ENCODE measurements at places on chromosomes 6 and 20.

- H3K27me3 ChIP-seq = no peaks in the 10 kb centered on the region
- no peak overlapping the region for H3K4me3 ChIP-seq
- no peak overlapping the region for H3K27ac ChIP-seq
- H3K36me3 ChIP-seq = no peaks in the 10 kb centered on the region
- H3K4me1 ChIP-seq = no peaks in the 10 kb centered on the region
Observed at GRCh38 chr20:8507231-8507630, 375.2 kb downstream of the PLCB1 start.

GRCh38 chr20:33566781-33567603, 77.1 kb downstream of the CBFA2T2 start:
- no peak for DNase-seq
- H3K36me3 ChIP-seq = no peaks in the 10 kb centered on the region
- no peak overlapping the region for H3K27ac ChIP-seq
- H3K4me3 ChIP-seq = no peak overlapping the region
- peaks cover 5% of the 10 kb centered on the region for H3K4me1 ChIP-seq

- H3K36me3 ChIP-seq = no peaks in the 10 kb centered on the region
- DNase-seq = no peak
- H3K27me3 ChIP-seq = no peaks in the 10 kb centered on the region
- no peak overlapping the region for H3K4me3 ChIP-seq
- H3K4me1 ChIP-seq = no peaks in the 10 kb centered on the region
Observed at GRCh38 chr6:89979481-89980119, 85.3 kb downstream of the GJA10 start.

GRCh38 chr6:47034926-47035325, 7.2 kb downstream of the ADGRF1 start:
- no peaks in the 10 kb centered on the region for H3K36me3 ChIP-seq
- no peak overlapping the region for H3K4me3 ChIP-seq

- H3K36me3 ChIP-seq = no peaks in the 10 kb centered on the region
- 0 out of 2 replicates have a peak, but pooled peaks cover 5% of the 10 kb centered on the region for H3K4me1 ChIP-seq
- peaks cover 3% of the 10 kb centered on the region for H3K27me3 ChIP-seq
- no peak overlapping the region for H3K27ac ChIP-seq
Observed at GRCh38 chr6:33901822-33902456, 98.1 kb upstream of the MLN start.

- H3K27me3 ChIP-seq = peaks cover 79% of the 10 kb centered on the region
- H3K4me1 ChIP-seq = peaks cover 16% of the 10 kb centered on the region
- DNase-seq = no peak
- H3K27ac ChIP-seq = no peak overlapping the region
- no peaks in the 10 kb centered on the region for H3K36me3 ChIP-seq
- H3K4me3 ChIP-seq = peak overlapping the region; percentile 59
Observed at GRCh38 chr6:165988302-165988756, 179.3 kb downstream of the TBXT start.

DNA sequence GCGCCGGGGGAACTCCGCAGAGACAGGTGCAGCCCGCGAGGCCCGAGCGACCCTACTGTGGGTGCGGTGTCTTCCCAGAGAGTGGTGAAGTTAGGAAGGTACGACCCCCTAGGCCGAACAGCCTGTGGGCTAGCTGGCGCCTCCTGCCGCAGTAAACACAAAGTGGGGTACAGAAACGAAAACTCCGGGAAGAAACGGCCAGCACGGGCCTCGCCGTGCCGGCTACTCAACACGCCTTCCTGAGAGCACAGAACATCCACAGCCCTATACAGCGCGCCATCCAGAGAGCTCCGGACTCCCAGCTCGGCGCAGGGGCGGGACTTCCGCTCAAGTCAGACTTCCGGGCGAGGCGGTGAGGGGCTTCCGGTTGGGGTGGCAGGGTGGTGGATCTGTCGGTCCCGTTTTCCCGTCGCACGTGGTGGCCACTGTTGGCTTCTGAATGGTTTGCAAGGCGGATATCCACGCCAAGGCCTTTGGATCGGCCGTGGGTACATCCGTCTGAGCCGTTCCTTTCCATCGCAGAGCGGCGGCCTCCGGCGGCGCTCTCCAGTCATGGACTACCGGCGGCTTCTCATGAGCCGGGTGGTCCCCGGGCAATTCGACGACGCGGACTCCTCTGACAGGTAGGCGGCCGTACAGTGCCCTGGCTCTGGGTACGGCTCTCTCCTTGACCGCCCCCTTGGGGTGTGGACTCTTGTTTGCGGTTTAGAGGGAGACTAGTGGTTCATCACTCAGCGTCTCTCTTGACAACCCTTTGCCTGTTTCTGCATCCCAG, at the start of the genes CAGE1 and RIOK1:
CAGE1 (minus strand) TSS at position 292 of the 775 bp plus-strand sequence. CDS start 2,569 bp downstream, outside the sequence.
RIOK1 (plus strand) TSS at position 358 of the 775 bp plus-strand sequence; CDS start at position 553, 195 bp downstream.
- DNase-seq = peak; percentile 65
- H3K4me3 ChIP-seq = peak within 1 kb of the TSS; percentile 81
- peak within 1 kb of the TSS; percentile 67 for H3K27ac ChIP-seq
- no peaks in the 10 kb centered on the region for H3K36me3 ChIP-seq
- no peaks in the 10 kb centered on the region for H3K4me1 ChIP-seq

- H3K27ac ChIP-seq = no peak overlapping the region
- DNase-seq = no peak
- no peaks in the 10 kb centered on the region for H3K27me3 ChIP-seq
Observed at GRCh38 chr6:133805876-133806275, 83.0 kb upstream of the TCF21 start.

DNA sequence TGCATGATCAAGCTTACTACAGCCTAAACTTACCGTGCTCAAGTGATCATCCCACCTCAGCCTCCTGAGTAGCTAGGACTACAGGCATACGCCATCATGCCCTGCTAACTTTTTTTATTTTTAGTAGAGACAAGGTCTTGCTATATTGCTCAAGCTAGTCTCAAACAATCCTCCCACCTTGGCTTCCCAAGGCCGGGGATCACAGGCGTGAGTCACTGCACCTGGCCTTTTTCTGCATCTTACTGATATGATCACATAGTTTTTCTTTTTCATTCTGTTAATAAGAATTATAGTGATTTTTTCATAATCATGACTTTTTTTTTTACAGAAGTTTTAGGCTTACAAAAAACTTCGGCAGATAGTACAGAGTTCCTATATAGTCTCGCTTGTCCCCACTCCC, 93.2 kb downstream of the KIF13A start:
- no peaks in the 10 kb centered on the region for H3K4me1 ChIP-seq
- no peak overlapping the region for H3K4me3 ChIP-seq
- no peak for DNase-seq
- H3K27me3 ChIP-seq = no peaks in the 10 kb centered on the region
- no peaks in the 10 kb centered on the region for H3K36me3 ChIP-seq
- H3K27ac ChIP-seq = no peak overlapping the region

- H3K27ac ChIP-seq = no peak overlapping the region
- H3K4me1 ChIP-seq = no peaks in the 10 kb centered on the region
Observed at GRCh38 chr6:43809417-43810305, 39.6 kb downstream of the VEGFA start.

GRCh38 chr6:97150932-97151331, 132.1 kb downstream of the MMS22L start:
- H3K27ac ChIP-seq = no peak overlapping the region
- no peaks in the 10 kb centered on the region for H3K27me3 ChIP-seq
- no peak for DNase-seq
- H3K4me1 ChIP-seq = no peaks in the 10 kb centered on the region
- H3K4me3 ChIP-seq = no peak overlapping the region

GRCh38 chr6:38305995-38306681, 333.6 kb downstream of the BTBD9 start:
- no peak overlapping the region for H3K4me3 ChIP-seq
- H3K27ac ChIP-seq = no peak overlapping the region
- no peaks in the 10 kb centered on the region for H3K27me3 ChIP-seq
- peaks cover 3% of the 10 kb centered on the region for H3K4me1 ChIP-seq
- DNase-seq = no peak

DNA sequence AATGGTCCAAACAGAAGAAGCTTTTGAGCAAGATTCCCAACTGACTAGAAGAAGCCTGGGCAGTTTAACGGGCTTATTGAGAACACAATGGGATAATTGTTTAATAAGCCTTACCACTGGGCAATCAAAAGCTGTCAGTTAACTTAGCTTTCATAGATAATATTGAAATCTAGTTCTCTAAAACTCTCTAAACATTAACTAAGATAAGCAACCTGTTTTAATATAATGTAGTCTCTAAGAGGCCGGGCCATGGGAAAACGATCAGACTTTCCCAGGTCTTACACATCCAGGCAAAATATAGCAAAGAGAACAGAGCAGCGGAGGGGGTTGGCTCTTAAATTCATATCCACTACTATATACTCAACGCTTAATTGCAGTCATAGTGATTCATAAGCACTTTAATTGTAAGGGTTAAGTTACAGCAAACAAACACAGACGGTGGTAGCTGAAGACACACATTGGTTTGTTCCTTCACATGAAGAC, 128.0 kb upstream of the FAM83B start:
- DNase-seq = no peak
- no peak overlapping the region for H3K4me3 ChIP-seq
- H3K27me3 ChIP-seq = no peaks in the 10 kb centered on the region
- no peak overlapping the region for H3K27ac ChIP-seq
- H3K4me1 ChIP-seq = no peaks in the 10 kb centered on the region

GRCh38 chr6:96237638-96238347, 222.0 kb downstream of the FUT9 start:
- H3K4me1 ChIP-seq = no peaks in the 10 kb centered on the region
- no peak overlapping the region for H3K27ac ChIP-seq
- H3K27me3 ChIP-seq = no peaks in the 10 kb centered on the region
- H3K4me3 ChIP-seq = no peak overlapping the region

GRCh38 chr6:85493389-85493788, 43.5 kb downstream of the NT5E start:
- H3K4me3 ChIP-seq = no peak overlapping the region
- no peak overlapping the region for H3K27ac ChIP-seq
- no peaks in the 10 kb centered on the region for H3K27me3 ChIP-seq
- DNase-seq = no peak
- H3K36me3 ChIP-seq = no peaks in the 10 kb centered on the region

- H3K4me1 ChIP-seq = peaks cover 11% of the 10 kb centered on the region
- H3K36me3 ChIP-seq = no peaks in the 10 kb centered on the region
- no peaks in the 10 kb centered on the region for H3K27me3 ChIP-seq
- no peak overlapping the region for H3K4me3 ChIP-seq
Observed at GRCh38 chr20:61940976-61941720, 124.5 kb downstream of the TAF4 start.

DNA sequence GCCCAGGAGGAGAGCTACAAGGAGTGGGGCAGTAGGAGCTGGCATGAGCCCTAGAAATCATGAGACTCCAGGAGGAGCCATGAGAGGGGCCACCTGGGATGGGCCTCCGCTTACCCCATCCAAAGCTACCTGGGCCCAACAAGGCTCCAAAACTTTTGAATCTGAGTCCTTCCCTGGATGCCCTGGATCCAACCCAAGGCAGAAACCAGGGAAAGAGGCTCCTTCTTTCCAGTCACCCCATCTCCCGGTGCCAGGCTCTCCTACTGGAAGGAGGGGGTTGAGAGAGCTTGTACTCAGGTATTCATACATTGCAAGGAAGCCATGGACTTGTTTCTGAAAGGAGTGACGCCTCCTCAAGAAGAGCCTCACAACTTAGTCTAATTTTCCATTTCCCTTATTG, 7.8 kb upstream of the SIRPG start:
- no peak for DNase-seq
- H3K4me3 ChIP-seq = no peak overlapping the region
- no peaks in the 10 kb centered on the region for H3K4me1 ChIP-seq
- no peaks in the 10 kb centered on the region for H3K36me3 ChIP-seq
- no peak overlapping the region for H3K27ac ChIP-seq

DNA sequence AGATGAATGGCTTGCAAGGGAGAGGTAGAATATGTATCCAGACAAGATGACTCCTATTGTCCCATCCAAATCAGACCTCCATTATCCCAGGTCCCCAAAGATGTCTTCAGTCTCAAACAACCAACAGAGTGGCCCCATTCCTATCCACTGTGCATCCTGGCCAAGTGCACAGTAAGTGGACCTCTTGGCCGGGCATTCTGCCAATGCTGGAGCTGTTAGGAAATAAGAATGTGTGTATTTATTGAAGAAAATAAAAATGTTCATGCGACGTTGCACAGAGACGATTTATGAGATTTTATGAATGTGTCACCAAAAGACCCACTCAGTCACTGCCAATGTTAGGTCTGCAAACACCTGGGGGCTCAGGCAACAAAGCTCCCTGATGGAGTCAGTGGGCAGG, 196.0 kb downstream of the MAFB start:
- no peak overlapping the region for H3K4me3 ChIP-seq
- no peak for DNase-seq
- H3K27ac ChIP-seq = no peak overlapping the region
- no peaks in the 10 kb centered on the region for H3K36me3 ChIP-seq

- DNase-seq = no peak
- H3K27me3 ChIP-seq = no peaks in the 10 kb centered on the region
- no peak overlapping the region for H3K27ac ChIP-seq
- H3K4me3 ChIP-seq = no peak overlapping the region
Observed at GRCh38 chr6:125217369-125217768, 63.8 kb downstream of the TPD52L1 start.

Measured in H1 (cell line).